Stimulated activated CD4-positive, alpha-beta T cell treated with anti-CD3 and anti-CD28 coated beads, Interleukin-4, amount 100 ng/mL, for 24 hours (primary cell): ENCODE measurements at places on chromosomes 2 and 18.

- no peak for DNase-seq
These were observed 1948.4 kb upstream of the PIK3C3 start for GRCh38 chr18:40006634-40007033.

DNA sequence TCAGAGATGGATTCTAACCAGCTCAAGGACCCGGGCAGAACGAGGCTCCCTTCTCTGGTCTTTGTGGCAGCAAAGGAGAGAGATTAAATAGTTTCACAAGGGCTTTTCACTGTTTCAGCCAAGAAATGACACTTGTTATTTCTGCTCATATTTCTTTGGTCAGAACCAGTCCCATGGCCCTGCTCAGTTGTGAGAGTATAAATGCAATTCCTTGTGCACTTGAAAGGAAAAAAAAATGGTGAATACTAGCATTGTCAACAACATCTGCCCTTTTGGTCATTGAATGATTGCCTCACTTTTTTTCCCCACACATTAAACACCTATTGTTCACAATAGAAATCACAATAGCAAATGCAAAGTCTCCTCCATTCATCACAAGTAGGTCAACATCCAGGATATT is 104.4 kb downstream of the RDH14 start:
- DNase-seq, result no peak

DNA sequence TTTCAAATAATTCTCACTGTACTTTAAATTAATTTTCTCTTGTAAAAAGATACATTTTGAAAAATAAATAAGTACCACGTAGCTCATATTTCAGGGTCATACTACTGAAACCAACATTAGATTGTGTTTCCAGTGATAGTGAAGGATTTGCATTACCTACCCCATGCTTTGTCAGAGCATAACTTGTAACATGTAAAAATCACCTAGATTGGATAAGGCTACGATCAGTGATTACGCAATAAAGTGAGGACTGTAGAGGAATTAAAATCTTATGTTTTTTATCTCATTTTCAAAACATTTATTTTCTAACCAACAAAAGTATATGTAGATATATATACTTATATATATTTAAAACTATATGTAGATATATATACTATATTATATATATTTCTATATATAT is 89.4 kb upstream of the VRK2 start:
- no peak for DNase-seq

- no peak for DNase-seq
These were observed 3.7 kb upstream of the ZEB2 start for GRCh38 chr2:144523596-144524117.

GRCh38 chr18:75088622-75089211 is 120.2 kb downstream of the PTGR3 start:
- DNase-seq, result no peak

GRCh38 chr2:229713371-229714079 is 830 bp downstream of the DNER start:
- DNase-seq, result no peak

DNA sequence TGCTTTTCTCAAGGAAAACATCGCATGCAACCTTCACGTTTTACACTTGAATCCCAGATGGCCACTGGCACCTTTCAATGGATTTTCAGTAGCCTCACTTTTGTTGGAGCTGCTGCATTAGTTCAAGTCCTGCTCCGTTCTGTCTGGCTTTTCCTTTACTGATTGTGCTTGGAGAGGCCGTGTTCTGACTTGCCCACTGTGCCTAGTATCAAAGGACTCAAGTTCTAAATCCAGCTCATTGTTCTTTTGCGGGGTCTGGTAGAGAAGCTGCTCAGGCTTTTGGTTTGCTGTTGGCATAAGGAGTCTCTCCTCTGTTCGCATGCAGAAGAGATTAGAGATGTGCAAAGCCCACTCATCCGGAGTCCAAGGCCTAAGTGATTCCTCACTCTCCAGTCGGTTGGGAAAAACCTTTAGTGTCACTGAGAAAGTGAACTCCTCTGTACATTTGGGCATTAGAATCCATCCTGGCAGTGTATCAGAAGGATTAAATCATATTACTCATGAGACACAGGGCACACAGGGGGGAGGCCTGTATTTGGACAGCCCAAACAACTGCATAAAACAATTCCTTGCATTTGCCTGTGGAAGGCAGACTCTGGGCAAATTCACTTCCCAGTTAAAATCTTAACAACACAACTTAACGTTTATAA is 69.7 kb downstream of the NCK2 start:
- DNase-seq, result no peak

DNA sequence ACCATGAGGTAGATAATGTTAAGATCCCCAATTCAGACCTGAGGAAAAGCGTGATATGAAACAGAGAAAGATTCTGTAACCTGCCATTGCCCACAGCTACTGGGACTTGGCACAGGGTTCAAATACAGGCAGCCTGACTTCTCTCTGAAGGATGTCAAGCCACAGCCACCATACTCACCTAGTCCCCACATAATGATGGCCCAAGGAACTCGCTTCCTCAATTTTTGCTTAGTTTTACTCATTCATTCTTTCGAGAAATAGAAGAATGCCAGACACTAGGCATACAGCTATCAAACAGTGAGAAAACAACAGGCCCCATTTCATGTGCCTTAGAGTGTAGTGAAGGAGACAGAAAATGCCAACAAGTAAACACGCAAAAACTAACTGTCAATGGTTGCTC is 980 bp upstream of the SULT1C4 start:
- DNase-seq, result no peak
